ENCODE measurements at places on chromosomes 3 and 15.

DNA sequence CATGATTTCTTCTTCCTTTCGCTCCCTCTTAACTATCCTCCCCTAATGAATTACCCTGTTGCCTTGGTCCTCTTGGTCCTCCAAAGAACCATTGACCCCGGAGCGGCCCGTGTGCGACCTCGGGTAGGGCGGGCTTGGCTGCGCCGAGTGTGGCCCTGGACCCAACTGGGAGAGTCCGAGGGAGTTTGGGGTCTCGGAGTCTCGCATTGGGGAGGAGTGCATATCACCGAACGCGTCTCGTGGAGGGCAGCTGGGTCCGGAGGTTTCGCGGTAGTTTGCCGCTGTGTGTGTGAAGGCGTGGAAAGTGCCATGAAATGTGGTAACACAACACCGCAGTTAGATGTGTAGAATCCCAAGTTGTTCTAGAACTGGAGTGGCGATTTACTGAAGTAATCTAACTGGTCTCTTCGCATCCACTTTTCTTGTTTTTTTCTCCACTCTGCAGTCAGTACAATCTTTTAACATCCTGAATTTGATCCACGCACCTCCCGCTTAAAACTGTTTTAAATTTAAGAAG, 363 bp downstream of the GTF2E1 start:
- H3K4me3 ChIP-seq: peak overlapping the region; percentile 91
- H3K27ac ChIP-seq: peak overlapping the region; percentile 99
- DNase-seq: no peak
- H3K27me3 ChIP-seq: no peaks in the 10 kb centered on the region
- H3K4me1 ChIP-seq: peaks cover 39% of the 10 kb centered on the region

GRCh38 chr3:89217148-89217685, 109.8 kb downstream of the EPHA3 start:
- no peak overlapping the region for H3K4me3 ChIP-seq
- H3K4me1 ChIP-seq: no peaks in the 10 kb centered on the region
- no peaks in the 10 kb centered on the region for H3K27me3 ChIP-seq
- no peak for DNase-seq
- no peaks in the 10 kb centered on the region for H3K36me3 ChIP-seq
- H3K27ac ChIP-seq: no peak overlapping the region

- no peak for DNase-seq
- H3K27me3 ChIP-seq: no peaks in the 10 kb centered on the region
- peak overlapping the region; percentile 72 for H3K27ac ChIP-seq
These were observed 432 bp upstream of the RAD54L2 start for GRCh38 chr3:51538115-51538458.

GRCh38 chr3:115245438-115245837, 98.3 kb upstream of the ZBTB20 start:
- H3K36me3 ChIP-seq: no peaks in the 10 kb centered on the region
- no peaks in the 10 kb centered on the region for H3K4me1 ChIP-seq
- no peak overlapping the region for H3K27ac ChIP-seq
- no peak overlapping the region for H3K4me3 ChIP-seq
- DNase-seq: no peak

- no peaks in the 10 kb centered on the region for H3K27me3 ChIP-seq
- H3K36me3 ChIP-seq: no peaks in the 10 kb centered on the region
- H3K27ac ChIP-seq: no peak overlapping the region
- DNase-seq: no peak
- H3K4me1 ChIP-seq: no peaks in the 10 kb centered on the region
These were observed 780.4 kb downstream of the MECOM start for GRCh38 chr3:168883145-168883544.

DNA sequence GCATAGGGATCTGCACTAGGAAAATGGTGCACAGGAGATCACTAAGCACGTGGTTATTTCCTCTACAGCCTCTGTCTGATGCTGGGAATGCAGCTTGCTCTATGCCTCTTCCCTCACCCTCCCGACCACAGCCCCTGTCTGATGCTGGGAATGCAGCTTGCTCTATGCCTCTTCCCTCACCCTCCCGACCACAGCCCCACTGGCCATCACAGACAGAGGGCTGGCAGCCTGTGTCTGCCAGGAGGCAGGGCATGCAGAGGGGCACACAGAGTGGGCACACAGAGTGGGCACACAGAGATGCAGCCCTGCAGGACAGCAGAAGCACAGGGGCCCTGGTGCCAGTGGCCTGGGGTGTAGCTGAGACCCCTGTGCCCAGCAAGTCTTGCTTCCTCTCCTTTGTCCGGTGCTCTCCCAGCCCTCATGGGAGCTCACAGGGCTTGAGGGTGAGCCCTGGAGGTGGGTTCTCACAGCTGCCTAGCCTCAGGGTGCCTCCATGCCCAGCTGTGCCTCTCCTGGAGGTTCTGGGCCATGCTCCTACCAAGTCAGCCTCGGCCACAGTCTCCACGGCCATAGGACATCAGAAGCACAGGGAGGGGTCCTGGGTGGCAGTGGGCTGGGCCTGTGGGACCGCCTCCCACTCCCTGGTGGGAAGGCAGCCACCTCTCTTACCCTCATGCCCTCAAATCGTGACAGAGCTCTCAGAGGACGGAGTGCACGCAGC, 65.8 kb downstream of the EXOG start:
- H3K27me3 ChIP-seq: peaks cover 17% of the 10 kb centered on the region
- no peaks in the 10 kb centered on the region for H3K4me1 ChIP-seq
- no peak overlapping the region for H3K4me3 ChIP-seq
- H3K27ac ChIP-seq: no peak overlapping the region

DNA sequence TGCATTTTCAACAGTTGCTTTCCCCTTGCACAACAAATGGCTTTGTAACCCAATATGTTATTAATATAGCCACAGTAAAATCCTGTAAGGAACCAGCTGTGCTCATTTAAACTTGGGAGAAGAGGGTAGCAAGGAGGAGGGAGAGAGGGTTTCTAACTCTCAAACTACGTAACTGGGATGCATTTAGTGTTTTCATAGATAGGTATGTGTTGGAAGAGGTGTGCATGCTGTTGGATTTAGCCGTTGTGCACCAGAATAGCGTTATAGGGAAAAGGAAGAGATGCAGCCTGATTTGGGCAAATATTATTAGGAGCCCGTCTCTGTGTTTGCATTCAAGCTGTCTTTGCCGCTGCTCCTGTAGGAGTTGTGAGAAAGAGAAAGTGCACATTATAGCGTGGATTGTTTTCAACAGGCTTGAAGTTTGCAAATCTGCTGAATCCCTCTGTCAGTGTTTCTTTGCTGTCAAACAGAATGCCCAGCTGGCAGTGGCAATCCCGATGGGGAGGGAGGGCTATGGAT, 39.4 kb downstream of the ARPP21 start:
- no peak overlapping the region for H3K27ac ChIP-seq
- H3K4me3 ChIP-seq: no peak overlapping the region
- H3K27me3 ChIP-seq: no peaks in the 10 kb centered on the region
- no peak for DNase-seq

DNA sequence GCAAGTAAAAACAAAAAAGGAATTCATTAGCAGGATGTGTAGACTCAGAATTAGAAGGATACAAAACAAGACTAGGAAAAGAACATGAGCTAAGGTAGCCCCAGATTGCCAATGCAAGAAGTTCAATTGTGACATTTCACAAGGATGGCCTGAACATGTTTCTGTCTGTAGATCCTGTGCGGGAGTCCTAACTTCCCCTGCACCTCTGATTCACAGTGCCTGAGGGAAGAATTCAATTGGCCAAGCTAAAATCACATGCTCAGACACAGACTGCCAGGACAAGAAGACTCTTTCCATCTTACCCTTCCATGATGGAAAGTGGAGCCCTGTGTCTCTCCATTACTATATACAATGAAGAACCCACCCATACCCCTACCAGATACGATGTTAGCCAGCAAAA, 251.5 kb downstream of the KCNH8 start:
- DNase-seq: no peak
- H3K27ac ChIP-seq: no peak overlapping the region
- no peaks in the 10 kb centered on the region for H3K4me1 ChIP-seq
- no peak overlapping the region for H3K4me3 ChIP-seq

- peaks cover 32% of the 10 kb centered on the region for H3K4me1 ChIP-seq
- H3K27me3 ChIP-seq: no peaks in the 10 kb centered on the region
- H3K36me3 ChIP-seq: peaks cover 23% of the 10 kb centered on the region
- no peak overlapping the region for H3K4me3 ChIP-seq
- no peak for DNase-seq
- peak overlapping the region; percentile 26 for H3K27ac ChIP-seq
These were observed 59.1 kb downstream of the RGMA start for GRCh38 chr15:93029836-93030429.

DNA sequence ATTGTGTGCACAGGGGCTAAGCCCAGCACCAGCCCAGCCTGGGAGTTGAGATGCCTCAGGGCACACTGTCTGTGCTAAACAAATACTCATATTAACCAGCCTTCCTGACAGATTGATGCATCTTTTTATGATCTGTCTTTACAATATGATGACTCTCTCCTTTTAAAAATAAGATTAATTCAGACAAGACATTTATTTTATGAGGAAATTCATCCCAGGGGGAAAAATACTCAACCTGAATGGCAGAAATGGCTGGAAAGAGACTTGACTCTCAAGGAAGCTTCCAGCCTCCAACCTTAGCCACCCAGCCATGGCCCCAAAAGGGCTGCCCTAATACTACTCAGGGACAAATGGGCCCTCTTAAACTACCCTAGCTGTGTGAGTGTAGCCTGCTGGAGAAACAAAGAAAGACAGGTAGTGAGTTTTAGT, 46.9 kb downstream of the NOX5 start:
- H3K36me3 ChIP-seq: peaks cover 2% of the 10 kb centered on the region
- no peak overlapping the region for H3K27ac ChIP-seq
- H3K4me3 ChIP-seq: no peak overlapping the region
- H3K4me1 ChIP-seq: peaks cover 6% of the 10 kb centered on the region
- H3K27me3 ChIP-seq: peaks cover 15% of the 10 kb centered on the region

DNA sequence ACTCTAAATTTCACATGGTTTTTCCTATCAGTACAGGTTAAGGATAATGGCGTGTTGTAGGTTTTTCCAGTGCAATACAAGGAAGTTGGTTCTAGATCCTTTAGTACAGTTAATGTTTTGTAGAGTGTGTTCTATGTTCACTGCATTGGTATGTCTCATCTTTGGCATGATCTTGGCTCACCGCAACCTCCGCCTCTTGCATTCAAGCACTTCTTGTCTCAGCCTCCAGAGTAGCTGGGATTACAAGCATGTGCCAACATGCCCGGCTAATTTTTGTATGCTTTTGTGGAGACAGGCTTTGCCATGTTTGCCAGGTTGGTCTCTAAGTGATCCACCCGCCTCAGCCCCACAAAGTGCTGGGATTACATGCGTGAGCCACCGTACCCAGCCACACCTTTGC, 30.4 kb downstream of the SNRPN start:
- no peaks in the 10 kb centered on the region for H3K27me3 ChIP-seq
- H3K4me1 ChIP-seq: peaks cover 19% of the 10 kb centered on the region
- H3K4me3 ChIP-seq: no peak overlapping the region
- no peak for DNase-seq
- H3K27ac ChIP-seq: no peak overlapping the region

- H3K4me1 ChIP-seq: peaks cover 22% of the 10 kb centered on the region
- H3K27ac ChIP-seq: no peak overlapping the region
- H3K4me3 ChIP-seq: no peak overlapping the region
- H3K27me3 ChIP-seq: peaks cover 3% of the 10 kb centered on the region
These were observed 2.7 kb upstream of the PCCB start for GRCh38 chr3:136247436-136247835.

- DNase-seq: no peak
- H3K36me3 ChIP-seq: peaks cover 3% of the 10 kb centered on the region
- H3K27me3 ChIP-seq: no peaks in the 10 kb centered on the region
These were observed 172.7 kb downstream of the ZBTB20 start for GRCh38 chr3:114974387-114974786.

- no peak overlapping the region for H3K27ac ChIP-seq
- no peak overlapping the region for H3K4me3 ChIP-seq
- no peaks in the 10 kb centered on the region for H3K4me1 ChIP-seq
- H3K36me3 ChIP-seq: no peaks in the 10 kb centered on the region
- DNase-seq: no peak
These were observed 131.6 kb downstream of the NLGN1 start for GRCh38 chr3:173529062-173529711.

DNA sequence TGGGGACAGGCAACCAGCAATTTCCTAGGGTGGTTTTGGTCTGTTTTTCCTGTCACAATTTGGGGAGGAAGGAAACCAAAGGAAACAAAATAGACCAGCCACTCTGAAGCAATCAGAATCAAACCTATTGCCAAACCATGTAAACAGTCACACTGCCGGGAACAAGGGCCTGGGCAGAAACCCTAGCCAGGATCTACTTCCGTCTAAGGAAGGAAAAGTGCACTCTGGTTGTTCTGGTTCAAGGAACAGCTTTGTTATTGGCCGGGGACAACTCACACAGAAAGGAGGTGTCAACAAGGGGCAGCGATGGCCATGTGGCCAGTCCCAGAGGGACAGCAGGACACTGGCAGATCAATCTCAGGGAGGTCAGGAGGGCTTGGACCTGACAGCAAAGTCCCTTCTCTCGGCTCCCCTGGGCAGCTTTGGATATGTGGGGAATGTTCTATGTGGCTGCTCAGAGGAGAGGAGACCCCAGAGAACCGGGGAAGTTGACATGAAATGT, 17.5 kb upstream of the RAD18 start:
- H3K4me1 ChIP-seq: no peaks in the 10 kb centered on the region
- DNase-seq: no peak
- no peak overlapping the region for H3K4me3 ChIP-seq
- H3K27me3 ChIP-seq: peaks cover 46% of the 10 kb centered on the region

- H3K4me1 ChIP-seq: no peaks in the 10 kb centered on the region
- H3K27me3 ChIP-seq: peaks cover 12% of the 10 kb centered on the region
- no peak overlapping the region for H3K4me3 ChIP-seq
- H3K27ac ChIP-seq: no peak overlapping the region
- DNase-seq: no peak
- no peaks in the 10 kb centered on the region for H3K36me3 ChIP-seq
These were observed 65.5 kb upstream of the ADAMTSL3 start for GRCh38 chr15:83588441-83588840.

GRCh38 chr3:52846432-52846965, 11.7 kb upstream of the MUSTN1 start:
- no peak for DNase-seq
- H3K27me3 ChIP-seq: no peaks in the 10 kb centered on the region
- H3K36me3 ChIP-seq: peaks cover 11% of the 10 kb centered on the region
- no peak overlapping the region for H3K4me3 ChIP-seq

- H3K27me3 ChIP-seq: no peaks in the 10 kb centered on the region
- H3K27ac ChIP-seq: no peak overlapping the region
- DNase-seq: no peak
- H3K4me3 ChIP-seq: no peak overlapping the region
- H3K36me3 ChIP-seq: peaks cover 3% of the 10 kb centered on the region
These were observed 398.8 kb downstream of the MECOM start for GRCh38 chr3:169264711-169265110.

GRCh38 chr3:4856136-4856535, 123.1 kb upstream of the BHLHE40 start:
- H3K4me3 ChIP-seq: no peak overlapping the region
- no peak for DNase-seq
- H3K27ac ChIP-seq: no peak overlapping the region
- peaks cover 12% of the 10 kb centered on the region for H3K4me1 ChIP-seq
- no peaks in the 10 kb centered on the region for H3K27me3 ChIP-seq
- peaks cover 1% of the 10 kb centered on the region for H3K36me3 ChIP-seq
